ENCODE measurements at places on chromosomes 16 and 17. TPM values are rescaled to one million over a fixed set of nuclear protein-coding genes. Genes with fewer than 3 reads are reported as not detected.

DNA sequence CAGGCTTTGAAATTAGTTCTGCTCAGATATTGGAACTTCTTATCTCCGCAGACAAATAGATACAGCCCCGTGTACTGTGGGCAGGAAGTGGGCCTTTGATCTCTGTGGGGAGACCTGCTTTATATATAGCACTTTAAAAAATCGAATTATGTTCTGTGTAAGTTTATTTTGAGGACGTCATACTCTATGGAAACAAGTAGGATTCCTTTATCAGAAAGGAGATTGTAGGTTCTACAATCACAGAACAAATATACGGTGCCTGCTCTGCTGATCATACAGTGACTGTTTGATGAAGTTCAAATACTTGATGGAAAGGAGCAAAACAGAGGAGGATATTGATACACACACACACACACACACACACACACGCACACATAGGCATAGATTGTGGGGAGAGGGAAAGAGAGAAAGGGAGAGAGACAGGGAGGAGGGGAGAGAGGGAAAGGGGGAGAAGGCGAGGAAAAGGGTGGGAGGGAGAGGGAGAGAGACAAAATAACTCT is 14.7 kb upstream of the TMEM220 start:
- ATAC-seq = no peak

DNA sequence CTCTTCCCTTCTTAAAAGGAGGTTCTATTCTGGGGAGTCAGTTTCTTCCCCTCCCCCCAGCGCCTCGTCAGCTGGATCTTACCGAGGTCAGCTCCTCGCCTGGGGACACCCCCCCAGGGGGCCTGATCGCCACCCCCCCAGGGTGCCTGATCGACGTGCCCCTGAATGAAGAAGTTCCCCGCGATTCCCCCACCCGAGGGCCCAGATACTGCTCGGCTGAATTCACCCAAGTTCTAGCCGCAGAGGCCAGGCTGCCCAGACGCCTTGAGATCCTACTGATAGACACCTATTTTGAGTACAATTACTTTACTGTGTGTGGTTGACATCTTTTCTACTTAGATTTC is 1.4 kb downstream of the RAB11FIP3 start:
- no peak for ATAC-seq

- peak; percentile 48 for ATAC-seq
Measured at GRCh38 chr17:83199500-83200201, 120.2 kb downstream of the METRNL start.

GRCh38 chr16:4687416-4687815 is 5.9 kb upstream of the NUDT16L1 start:
- no peak for ATAC-seq

Gene CYTH1
- total RNA-seq = 195 TPM

- ATAC-seq = no peak
Measured at GRCh38 chr17:77479372-77480198, 338.8 kb downstream of the SEC14L1 start.

DNA sequence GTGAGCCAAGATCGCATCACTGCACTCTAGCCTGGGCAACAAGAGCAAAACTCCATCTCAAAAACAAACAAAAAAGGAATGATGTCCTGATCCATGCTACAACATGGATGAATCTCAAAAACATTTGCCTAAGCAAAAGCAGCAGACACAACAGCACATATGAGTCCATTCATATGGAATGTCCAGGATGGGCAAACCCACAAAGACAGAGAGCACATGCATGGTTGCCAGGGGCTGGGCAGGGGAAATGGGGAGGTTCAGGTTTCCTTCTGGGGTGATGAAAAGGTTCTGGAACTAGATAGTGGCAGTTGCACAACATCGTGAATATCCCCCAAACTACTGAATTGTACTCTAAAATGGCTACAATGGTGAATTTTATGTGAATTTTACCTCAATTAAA is 35.3 kb upstream of the RAI1 start:
- ATAC-seq = no peak

All from activated T-helper 17 cell treated with anti-CD3 and anti-CD28 coated beads, Interleukin-2, amount 50 U/mL, for 72 hours (primary cell).